ENCODE measurements at places on chromosomes 12 and 14. TPM values are rescaled to one million over a fixed set of nuclear protein-coding genes. Genes with fewer than 3 reads are reported as not detected.
A peak's percentile ranks its signal among the peaks of the same experiment; 100 is the strongest.

GRCh38 chr12:78888568-78888967, 24.0 kb downstream of the SYT1 start:
- no peaks in the 10 kb centered on the region for H3K27me3 ChIP-seq
- H3K4me3 ChIP-seq, result no peak overlapping the region
- no peaks in the 10 kb centered on the region for H3K36me3 ChIP-seq
- no peak overlapping the region for H3K27ac ChIP-seq

- DNase-seq, result no peak
- H3K36me3 ChIP-seq, result no peaks in the 10 kb centered on the region
- no peak overlapping the region for H3K27ac ChIP-seq
- no peaks in the 10 kb centered on the region for H3K4me1 ChIP-seq
Measured at GRCh38 chr12:97875064-97875463, 412.5 kb downstream of the RMST start.

- H3K36me3 ChIP-seq, result no peaks in the 10 kb centered on the region
- DNase-seq, result no peak
- peaks cover 5% of the 10 kb centered on the region for H3K27me3 ChIP-seq
- H3K27ac ChIP-seq, result no peak overlapping the region
Measured at GRCh38 chr12:21413369-21414277, 23.8 kb upstream of the PYROXD1 start.

GRCh38 chr12:89129167-89129870, 223.0 kb downstream of the DUSP6 start:
- DNase-seq, result no peak
- no peaks in the 10 kb centered on the region for H3K4me1 ChIP-seq
- no peaks in the 10 kb centered on the region for H3K36me3 ChIP-seq
- no peak overlapping the region for H3K4me3 ChIP-seq
- no peaks in the 10 kb centered on the region for H3K27me3 ChIP-seq

DNA sequence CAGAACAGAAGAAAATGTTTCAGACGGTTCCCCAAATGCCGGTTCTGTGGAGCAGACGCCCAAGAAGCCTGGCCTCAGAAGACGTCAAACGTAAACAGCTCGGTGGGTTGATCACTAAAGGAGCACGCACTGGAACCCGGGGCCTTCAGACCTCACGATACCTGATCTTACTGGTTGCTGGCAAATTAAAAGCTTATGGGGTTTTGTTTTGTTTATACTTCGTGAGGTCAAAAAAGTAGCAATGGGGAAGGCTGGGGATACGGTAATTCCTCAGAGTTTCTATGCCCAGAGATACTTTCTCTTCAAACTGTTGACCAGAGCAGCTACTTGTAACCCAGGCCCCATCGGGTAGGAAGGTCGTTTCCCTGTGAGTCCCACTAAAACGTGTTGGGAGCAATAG, 1.7 kb downstream of the CDKN1B start:
- H3K27me3 ChIP-seq, result no peaks in the 10 kb centered on the region
- peak; percentile 62 for DNase-seq
- H3K36me3 ChIP-seq, result peaks cover 38% of the 10 kb centered on the region
- peak overlapping the region; percentile 98 for H3K27ac ChIP-seq
- peaks cover 57% of the 10 kb centered on the region for H3K4me1 ChIP-seq

DNA sequence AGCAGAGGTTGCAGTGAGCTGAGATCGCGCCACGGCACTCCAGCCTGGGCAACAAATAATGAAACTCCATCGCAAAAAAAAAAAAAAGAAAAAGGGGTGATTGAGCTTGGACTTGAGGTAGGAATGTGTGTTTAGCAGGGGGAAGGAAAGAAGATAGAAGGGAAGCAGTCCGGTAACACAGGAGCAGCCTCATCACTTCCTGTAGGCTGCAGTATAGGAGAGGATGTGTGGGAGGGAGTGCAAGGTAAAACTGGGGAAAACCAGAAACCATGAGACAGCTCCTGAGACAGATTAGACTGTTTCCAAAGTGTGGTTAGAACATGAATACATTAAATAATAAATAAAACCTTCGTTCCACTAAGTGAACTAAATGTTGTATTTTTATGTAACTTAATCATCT, 49.2 kb downstream of the FGD4 start:
- H3K27ac ChIP-seq, result no peak overlapping the region
- H3K4me3 ChIP-seq, result no peak overlapping the region
- H3K27me3 ChIP-seq, result no peaks in the 10 kb centered on the region
- DNase-seq, result no peak
- H3K4me1 ChIP-seq, result no peaks in the 10 kb centered on the region

DNA sequence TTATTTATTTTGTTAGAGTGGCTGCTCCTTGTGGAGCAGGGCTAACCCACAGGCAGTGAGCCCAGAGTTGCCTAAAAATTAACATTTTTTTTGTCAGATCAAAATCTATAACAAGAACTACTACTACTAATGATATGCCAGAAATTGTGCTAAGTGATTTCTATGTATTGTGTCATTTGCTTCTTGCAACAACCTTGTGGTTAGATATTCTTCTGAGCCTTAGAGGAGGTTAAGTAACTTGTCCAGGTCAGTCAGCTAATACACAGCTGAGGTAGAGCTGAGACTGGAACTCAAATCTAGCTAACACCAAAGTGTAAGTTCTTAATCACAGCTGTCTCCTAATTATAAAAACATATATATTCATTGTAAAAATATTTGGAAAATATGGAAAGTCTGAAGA, 29.8 kb downstream of the CFL2 start:
- no peak overlapping the region for H3K27ac ChIP-seq
- H3K36me3 ChIP-seq, result no peaks in the 10 kb centered on the region
- H3K27me3 ChIP-seq, result no peaks in the 10 kb centered on the region
- DNase-seq, result no peak
- no peaks in the 10 kb centered on the region for H3K4me1 ChIP-seq

RAD9B gene
- total RNA-seq, result 0.35 TPM

DNA sequence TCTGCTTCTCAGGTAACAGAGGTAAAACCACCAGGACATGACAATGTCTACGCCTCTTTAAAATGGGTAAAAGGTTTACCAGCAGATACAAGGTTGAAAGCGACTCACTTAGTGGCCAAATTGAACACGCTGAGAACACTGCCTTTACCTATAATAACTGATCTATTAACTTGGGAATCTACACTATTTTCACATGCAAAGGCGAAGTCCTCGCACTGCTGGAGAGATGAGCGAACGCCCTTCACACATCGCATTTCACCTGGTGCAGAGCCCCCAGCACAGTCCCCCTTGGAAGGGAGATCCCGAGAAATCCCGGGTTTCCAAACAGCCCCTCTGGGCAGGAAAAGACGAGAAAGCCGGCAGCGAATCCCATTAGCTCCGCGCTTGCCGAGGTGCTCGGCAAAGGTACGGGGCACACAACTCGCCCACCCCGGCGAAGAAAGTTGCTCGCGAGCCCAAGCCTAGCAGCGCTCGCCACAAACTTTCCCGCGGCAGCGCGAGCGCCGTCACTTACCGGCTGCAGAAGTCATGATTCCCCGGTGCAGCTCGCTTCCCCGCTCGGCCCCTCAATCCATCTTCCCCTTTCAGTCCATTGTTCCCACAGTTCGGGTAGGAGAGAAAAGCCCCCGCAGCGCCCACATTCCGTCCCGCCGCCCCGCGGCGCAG, 423 bp downstream of the FGD6 start:
- DNase-seq, result no peak
- H3K4me1 ChIP-seq, result peaks cover 13% of the 10 kb centered on the region
- H3K27me3 ChIP-seq, result peaks cover 5% of the 10 kb centered on the region
- peak overlapping the region; percentile 93 for H3K27ac ChIP-seq
- H3K4me3 ChIP-seq, result peak overlapping the region; percentile 87

DNA sequence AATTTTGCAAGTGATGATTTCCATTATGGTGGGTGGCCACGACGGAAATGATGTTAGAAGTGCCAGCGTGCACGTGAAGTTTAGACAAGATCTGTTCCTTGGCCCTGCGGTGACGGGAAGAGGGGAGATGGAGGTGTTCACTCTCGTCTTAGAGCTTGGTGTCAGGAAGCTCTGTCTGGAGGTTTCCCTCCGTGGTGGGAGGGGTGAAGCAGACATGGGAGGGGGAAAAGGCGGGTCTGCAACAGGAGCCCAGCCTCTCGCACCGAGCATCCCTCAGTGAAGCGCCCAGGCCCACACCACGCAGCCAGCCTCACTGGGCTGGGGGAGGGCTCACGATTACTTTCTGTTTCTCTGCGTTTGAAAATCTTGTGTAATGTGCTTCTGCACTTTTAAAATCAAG, 26.3 kb downstream of the EML1 start:
- H3K27me3 ChIP-seq, result peaks cover 4% of the 10 kb centered on the region
- H3K27ac ChIP-seq, result no peak overlapping the region

GRCh38 chr12:109775172-109775881, 57.9 kb downstream of the TRPV4 start:
- DNase-seq, result peak; percentile 67
- no peak overlapping the region for H3K4me3 ChIP-seq

GRCh38 chr14:20143911-20144310, 5.3 kb downstream of the OR4N5 start:
- no peak overlapping the region for H3K4me3 ChIP-seq
- DNase-seq, result no peak
- no peak overlapping the region for H3K27ac ChIP-seq
- no peaks in the 10 kb centered on the region for H3K27me3 ChIP-seq

- H3K27me3 ChIP-seq, result no peaks in the 10 kb centered on the region
- peak; percentile 20 for DNase-seq
- H3K4me1 ChIP-seq, result no peaks in the 10 kb centered on the region
Measured at GRCh38 chr12:94434171-94434570, 25.5 kb downstream of the CEP83 start.

REM2 gene
- total RNA-seq, result 11.1 TPM

DNA sequence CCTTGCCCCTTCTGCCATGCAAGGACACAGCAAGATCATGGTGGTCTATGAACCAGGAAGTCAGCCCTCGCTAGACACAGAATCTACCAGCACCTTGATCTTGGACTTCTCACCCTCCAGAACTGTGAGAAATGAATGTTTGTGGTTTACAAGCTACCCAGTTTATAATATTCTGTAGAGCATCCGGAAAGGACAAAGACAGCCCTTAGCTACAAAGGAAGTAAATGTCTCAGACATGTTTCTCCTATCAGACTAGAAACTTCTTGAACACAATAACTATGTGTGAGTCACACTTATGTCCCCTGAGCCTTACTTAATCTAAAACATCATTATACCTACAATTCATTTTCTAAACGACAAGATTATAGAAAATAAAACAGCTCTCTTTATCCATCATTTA, 176.7 kb downstream of the KLHL28 start:
- DNase-seq, result no peak
- H3K4me1 ChIP-seq, result no peaks in the 10 kb centered on the region
- no peaks in the 10 kb centered on the region for H3K27me3 ChIP-seq
- no peak overlapping the region for H3K27ac ChIP-seq

GRCh38 chr12:58365087-58365390, 423.7 kb downstream of the ATP23 start:
- no peaks in the 10 kb centered on the region for H3K36me3 ChIP-seq
- no peak for DNase-seq
- no peak overlapping the region for H3K4me3 ChIP-seq

GRCh38 chr12:79715308-79715707, 24.5 kb upstream of the PAWR start:
- H3K4me1 ChIP-seq, result no peaks in the 10 kb centered on the region
- no peak for DNase-seq
- H3K36me3 ChIP-seq, result no peaks in the 10 kb centered on the region
- H3K27me3 ChIP-seq, result no peaks in the 10 kb centered on the region
- H3K27ac ChIP-seq, result no peak overlapping the region

DNA sequence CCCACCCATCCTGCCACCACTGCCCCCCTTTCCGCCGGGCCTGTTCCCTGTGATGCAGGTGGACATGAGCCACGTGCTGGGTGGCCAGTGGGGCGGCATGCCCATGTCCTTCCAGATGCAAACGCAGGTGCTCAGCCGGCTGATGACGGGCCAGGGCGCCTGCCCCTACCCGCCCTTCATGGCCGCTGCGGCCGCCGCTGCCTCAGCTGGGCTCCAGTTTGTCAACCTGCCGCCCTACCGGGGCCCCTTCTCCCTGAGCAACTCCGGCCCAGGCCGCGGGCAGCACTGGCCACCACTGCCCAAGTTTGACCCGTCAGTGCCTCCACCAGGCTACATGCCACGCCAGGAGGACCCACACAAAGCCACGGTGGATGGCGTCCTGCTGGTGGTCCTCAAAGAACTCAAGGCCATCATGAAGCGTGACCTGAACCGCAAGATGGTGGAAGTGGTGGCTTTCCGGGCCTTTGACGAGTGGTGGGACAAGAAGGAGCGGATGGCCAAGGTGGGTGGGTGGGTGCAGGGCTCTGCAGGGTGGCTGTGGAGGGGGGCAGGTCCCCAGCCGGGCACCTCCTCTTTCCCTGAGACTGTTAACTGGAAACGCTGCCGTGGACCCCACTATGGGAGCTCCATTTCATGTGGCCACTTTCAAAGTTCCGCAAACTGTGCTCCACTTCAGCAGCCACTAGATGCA, 10.8 kb downstream of the SETD1B start:
- DNase-seq, result no peak
- H3K4me3 ChIP-seq, result no peak overlapping the region
- H3K27ac ChIP-seq, result no peak overlapping the region

DNA sequence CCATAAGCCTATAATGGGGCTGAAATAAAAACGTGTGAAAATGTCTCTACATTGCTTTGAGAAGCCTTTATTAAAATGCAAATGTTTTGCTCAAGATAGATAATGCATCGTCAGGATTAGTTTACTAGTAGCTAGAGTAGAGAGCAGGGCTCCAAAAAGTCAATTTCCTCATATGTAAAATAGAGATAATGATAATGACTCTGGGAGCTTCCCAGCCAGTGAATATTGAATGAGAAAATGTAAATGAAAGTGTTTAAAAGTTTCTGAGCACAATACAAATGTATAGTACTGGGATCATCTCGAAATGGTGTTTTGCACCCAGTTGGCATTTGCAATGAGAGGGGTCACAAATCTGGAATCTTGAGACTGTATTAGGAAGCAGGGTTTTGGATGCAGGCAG, 135.3 kb downstream of the OTOGL start:
- no peak overlapping the region for H3K4me3 ChIP-seq
- no peak for DNase-seq
- H3K27me3 ChIP-seq, result no peaks in the 10 kb centered on the region
- H3K4me1 ChIP-seq, result no peaks in the 10 kb centered on the region

GRCh38 chr12:63083046-63083445, 68.0 kb downstream of the AVPR1A start:
- H3K27ac ChIP-seq, result no peak overlapping the region
- no peaks in the 10 kb centered on the region for H3K4me1 ChIP-seq
- no peak for DNase-seq

GRCh38 chr12:47417121-47417520, 288.7 kb downstream of the RPAP3 start:
- no peak overlapping the region for H3K27ac ChIP-seq
- H3K36me3 ChIP-seq, result no peaks in the 10 kb centered on the region
- H3K4me1 ChIP-seq, result peaks cover 4% of the 10 kb centered on the region
- no peaks in the 10 kb centered on the region for H3K27me3 ChIP-seq
- no peak overlapping the region for H3K4me3 ChIP-seq
- no peak for DNase-seq

ZC2HC1C gene
- 0.99 TPM for total RNA-seq

DNA sequence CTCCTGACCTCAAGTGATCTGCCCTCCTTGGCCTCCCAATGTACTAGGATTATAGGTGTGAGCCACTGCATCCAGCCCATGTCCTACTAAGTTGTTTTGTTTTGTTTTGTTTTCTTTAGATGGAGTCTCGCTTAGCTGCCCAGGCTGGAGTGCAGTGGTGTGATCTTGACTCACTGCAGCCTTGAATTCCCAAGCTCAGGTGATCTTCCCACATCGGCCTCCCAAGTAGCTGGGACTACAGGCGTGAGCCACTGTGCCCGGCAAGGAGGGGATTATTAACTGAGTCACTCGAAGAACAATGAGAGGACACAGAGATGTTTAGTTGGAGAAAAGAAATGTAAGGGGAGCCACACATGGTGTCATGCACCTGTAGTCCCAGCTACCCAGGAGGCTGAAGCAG, 18.0 kb upstream of the ERBB3 start:
- H3K27ac ChIP-seq, result no peak overlapping the region
- no peak for DNase-seq
- no peaks in the 10 kb centered on the region for H3K27me3 ChIP-seq

ZFC3H1 gene
- 155 TPM for total RNA-seq
